ENCODE measurements at places on chromosomes 6 and 20. TPM values are rescaled to one million over a fixed set of nuclear protein-coding genes. Genes with fewer than 3 reads are reported as not detected.

DNA sequence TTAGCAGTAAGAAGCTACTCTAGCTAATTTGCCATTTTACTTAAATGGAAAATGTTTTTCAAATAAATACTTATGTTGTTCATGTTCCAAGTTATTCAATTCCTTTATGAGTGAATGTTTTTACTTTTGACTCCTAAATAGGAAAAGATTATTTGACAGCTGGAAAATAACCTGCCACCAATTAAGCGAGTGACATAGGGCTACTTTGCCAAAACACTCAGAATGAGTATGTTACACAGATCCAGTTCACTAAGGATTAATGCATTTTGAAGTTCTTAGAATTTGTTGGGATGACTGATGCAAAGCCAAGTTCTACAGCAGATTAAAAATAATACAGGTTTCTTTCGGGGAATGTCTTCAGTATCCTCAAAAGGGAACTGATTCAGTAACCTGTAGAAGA lies 144.4 kb downstream of the ADGRG6 start:
- DNase-seq, result no peak
- no peaks in the 10 kb centered on the region for H3K36me3 ChIP-seq
- no peak overlapping the region for H3K27ac ChIP-seq
- H3K4me1 ChIP-seq, result no peaks in the 10 kb centered on the region
- no peak overlapping the region for H3K4me3 ChIP-seq

- H3K27me3 ChIP-seq, result no peaks in the 10 kb centered on the region
- DNase-seq, result no peak
- H3K4me3 ChIP-seq, result peak overlapping the region; percentile 51
- peaks cover 46% of the 10 kb centered on the region for H3K4me1 ChIP-seq
These were observed 16.8 kb upstream of the ARMC12 start for GRCh38 chr6:35719830-35720733.

GRCh38 chr6:74057326-74057725 lies 361.3 kb downstream of the CD109 start:
- no peaks in the 10 kb centered on the region for H3K27me3 ChIP-seq
- no peak for DNase-seq
- H3K27ac ChIP-seq, result no peak overlapping the region
- H3K4me1 ChIP-seq, result no peaks in the 10 kb centered on the region
- no peak overlapping the region for H3K4me3 ChIP-seq
- H3K36me3 ChIP-seq, result no peaks in the 10 kb centered on the region

SLC4A11 gene
- total RNA-seq, result 1.3 TPM

- peaks cover 2% of the 10 kb centered on the region for H3K27me3 ChIP-seq
- H3K36me3 ChIP-seq, result no peaks in the 10 kb centered on the region
- no peak overlapping the region for H3K4me3 ChIP-seq
- H3K4me1 ChIP-seq, result no peaks in the 10 kb centered on the region
- H3K27ac ChIP-seq, result no peak overlapping the region
These were observed 188.1 kb upstream of the CEP162 start for GRCh38 chr6:84415517-84415916.

OLIG3 gene
- not detected for total RNA-seq

TBC1D20 gene
- 36.6 TPM for total RNA-seq

SIRPB1 gene
- 14.8 TPM for total RNA-seq

DNA sequence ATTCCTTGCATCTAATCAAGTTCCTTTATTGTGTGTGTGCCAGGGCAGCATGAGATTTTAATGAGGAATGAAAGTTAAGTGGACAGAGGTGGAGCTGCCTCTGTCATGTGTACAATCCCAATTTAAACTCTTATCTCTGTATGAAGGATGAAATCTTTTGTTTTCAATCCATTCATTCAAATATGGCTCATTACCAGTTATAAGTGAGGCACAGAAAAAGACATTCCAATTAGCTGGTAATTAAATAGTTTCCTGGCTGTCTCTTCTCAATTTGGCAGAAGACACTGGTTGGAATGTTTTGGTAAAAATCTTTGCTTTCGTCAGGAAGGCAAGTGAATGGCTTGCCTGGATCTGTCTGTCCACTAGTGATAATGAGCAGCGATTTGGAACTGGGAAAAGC lies 46.4 kb downstream of the CLVS2 start:
- no peak overlapping the region for H3K4me3 ChIP-seq
- H3K36me3 ChIP-seq, result no peaks in the 10 kb centered on the region
- no peak overlapping the region for H3K27ac ChIP-seq
- no peaks in the 10 kb centered on the region for H3K4me1 ChIP-seq

DNA sequence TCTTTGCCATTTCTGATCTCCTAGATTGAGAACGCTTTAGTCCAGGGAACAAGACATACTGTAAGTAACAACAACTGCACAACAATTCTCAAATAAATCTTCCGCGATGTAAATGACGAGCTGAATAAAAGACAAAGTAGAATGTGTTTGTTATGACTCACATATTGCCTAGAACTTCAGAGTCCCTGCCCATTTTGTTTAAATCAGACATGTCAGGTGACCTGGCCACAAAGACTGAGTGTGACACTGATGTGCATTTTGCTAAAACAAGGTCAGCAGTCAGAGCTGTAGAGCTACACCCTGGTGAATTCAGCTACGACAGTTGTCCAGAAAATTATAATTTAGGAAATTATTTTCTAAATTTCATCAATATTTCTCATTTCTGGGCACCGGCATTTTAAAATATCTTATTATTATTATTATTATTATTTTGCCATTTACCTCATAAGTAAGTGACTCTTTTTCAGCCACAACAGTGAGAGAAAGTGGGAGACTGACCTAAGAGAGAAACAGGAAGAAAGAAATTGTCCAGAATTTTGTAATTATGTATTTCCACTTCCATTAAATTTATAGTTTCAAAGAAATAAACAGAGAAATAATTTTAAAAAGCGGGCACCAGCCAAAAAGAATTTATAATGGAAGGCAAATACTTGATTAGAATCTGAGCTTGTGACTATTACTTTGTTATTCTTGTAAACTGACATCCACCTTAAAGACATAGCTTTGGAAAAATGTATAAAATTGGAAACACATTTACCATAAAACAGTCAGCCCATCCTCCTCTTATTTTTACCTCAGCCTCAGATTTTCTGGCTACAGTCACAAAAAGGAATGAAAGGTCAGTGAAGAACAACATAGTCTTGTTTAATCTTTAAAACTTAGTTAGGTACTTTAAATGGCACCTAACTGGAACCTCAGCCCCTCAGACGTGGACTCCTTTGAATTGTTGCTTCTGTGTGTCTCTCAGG lies 157.0 kb upstream of the CITED2 start:
- peak overlapping the region; percentile 44 for H3K4me3 ChIP-seq
- peak overlapping the region; percentile 49 for H3K27ac ChIP-seq
- peak; percentile 8 for DNase-seq
- H3K27me3 ChIP-seq, result peaks cover 1% of the 10 kb centered on the region
- H3K4me1 ChIP-seq, result peaks cover 4% of the 10 kb centered on the region
- no peaks in the 10 kb centered on the region for H3K36me3 ChIP-seq

GRCh38 chr6:35810971-35811698 lies 6.0 kb downstream of the LHFPL5 start:
- no peaks in the 10 kb centered on the region for H3K4me1 ChIP-seq
- no peak overlapping the region for H3K4me3 ChIP-seq
- H3K27me3 ChIP-seq, result peaks cover 37% of the 10 kb centered on the region
- DNase-seq, result no peak
- no peak overlapping the region for H3K27ac ChIP-seq

GRCh38 chr20:13930281-13930680 lies 60.1 kb downstream of the SEL1L2 start:
- no peak for DNase-seq
- no peaks in the 10 kb centered on the region for H3K36me3 ChIP-seq
- H3K4me1 ChIP-seq, result no peaks in the 10 kb centered on the region
- no peaks in the 10 kb centered on the region for H3K27me3 ChIP-seq
- no peak overlapping the region for H3K4me3 ChIP-seq

GRCh38 chr6:72081871-72082270 lies 195.5 kb downstream of the RIMS1 start:
- no peak for DNase-seq
- no peak overlapping the region for H3K27ac ChIP-seq
- H3K27me3 ChIP-seq, result peaks cover 5% of the 10 kb centered on the region
- H3K36me3 ChIP-seq, result no peaks in the 10 kb centered on the region
- H3K4me1 ChIP-seq, result no peaks in the 10 kb centered on the region

DNA sequence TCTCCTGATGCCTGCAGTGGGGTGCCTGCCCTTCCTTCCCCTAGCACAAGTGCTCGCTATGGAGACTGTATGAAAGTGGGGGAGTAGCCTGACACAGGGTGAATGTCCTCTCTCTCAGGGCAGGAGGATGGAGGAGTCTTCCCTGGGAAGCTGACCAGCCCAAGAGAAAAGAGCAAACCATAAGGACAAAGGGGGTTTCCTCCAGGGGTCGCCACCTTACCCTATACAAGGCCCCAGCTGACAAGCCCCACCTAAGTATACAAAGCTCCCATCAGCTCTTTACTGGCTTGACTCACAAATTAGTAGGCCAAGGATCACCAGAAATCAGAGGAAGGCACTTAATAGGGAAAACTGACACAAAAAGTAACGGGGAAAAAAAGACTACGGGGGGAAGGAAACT lies 54.1 kb downstream of the PLAGL1 start:
- DNase-seq, result no peak
- no peak overlapping the region for H3K4me3 ChIP-seq
- H3K27me3 ChIP-seq, result no peaks in the 10 kb centered on the region
- no peaks in the 10 kb centered on the region for H3K4me1 ChIP-seq

NOTCH4 gene
- total RNA-seq, result 1.8 TPM

SMLR1 gene
- total RNA-seq, result not detected

GRCh38 chr6:132813173-132813856 lies 1.1 kb upstream of the RPS12 start:
- DNase-seq, result peak; percentile 63
- H3K4me3 ChIP-seq, result peak overlapping the region; percentile 99
- H3K4me1 ChIP-seq, result peaks cover 29% of the 10 kb centered on the region

- no peaks in the 10 kb centered on the region for H3K36me3 ChIP-seq
- no peak for DNase-seq
- no peak overlapping the region for H3K27ac ChIP-seq
- no peak overlapping the region for H3K4me3 ChIP-seq
- H3K27me3 ChIP-seq, result no peaks in the 10 kb centered on the region
These were observed 104.5 kb upstream of the ADGRF1 start for GRCh38 chr6:47146431-47147174.

DNA sequence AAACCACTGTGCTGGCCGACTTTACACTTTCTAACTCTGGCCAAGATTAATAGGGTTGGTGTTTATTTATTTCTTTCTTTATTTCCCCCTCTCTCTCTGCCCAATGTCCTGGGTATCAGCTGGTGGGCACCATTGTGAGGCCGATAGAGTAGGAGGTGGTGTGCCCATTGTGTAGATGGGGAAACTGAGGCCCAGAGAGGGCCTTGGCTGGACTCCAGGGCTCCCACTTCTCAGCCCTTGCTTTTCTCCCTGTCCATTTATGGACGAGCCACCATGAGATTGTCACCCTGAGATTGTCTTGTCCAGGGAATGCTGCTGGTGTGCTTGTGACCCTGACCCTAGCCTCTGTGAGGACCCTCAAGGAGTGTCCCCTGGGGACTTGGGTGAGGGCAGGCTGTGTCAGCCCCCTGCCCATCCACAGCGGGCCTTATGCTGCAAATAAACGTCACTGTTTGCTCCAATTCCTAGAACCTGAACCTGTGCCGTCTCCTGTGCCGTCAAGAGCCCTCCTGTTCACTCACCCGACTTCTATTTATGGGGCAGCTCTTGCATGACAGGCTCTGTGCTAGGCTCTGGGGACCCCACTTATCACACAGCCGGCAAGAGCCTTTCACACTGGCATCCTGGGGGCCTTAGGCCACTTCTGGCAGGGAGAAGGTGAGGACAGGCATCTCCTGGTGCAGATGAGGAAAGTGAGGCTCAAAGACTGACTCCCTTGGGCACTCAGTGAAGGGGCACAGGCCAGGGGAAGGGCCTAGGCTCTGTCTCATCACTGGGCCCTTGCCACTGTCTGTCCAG lies 24.8 kb downstream of the SUN5 start:
- H3K4me1 ChIP-seq, result peaks cover 23% of the 10 kb centered on the region
- no peaks in the 10 kb centered on the region for H3K36me3 ChIP-seq
- no peak overlapping the region for H3K4me3 ChIP-seq
- no peak for DNase-seq
- no peak overlapping the region for H3K27ac ChIP-seq
